ENCODE measurements at places on chromosomes 1 and 21.
A peak's percentile ranks its signal among the peaks of the same experiment; 100 is the strongest.

GRCh38 chr1:40936931-40937339, 42.6 kb upstream of the CTPS1 start:
- DNase-seq: no peak

DNA sequence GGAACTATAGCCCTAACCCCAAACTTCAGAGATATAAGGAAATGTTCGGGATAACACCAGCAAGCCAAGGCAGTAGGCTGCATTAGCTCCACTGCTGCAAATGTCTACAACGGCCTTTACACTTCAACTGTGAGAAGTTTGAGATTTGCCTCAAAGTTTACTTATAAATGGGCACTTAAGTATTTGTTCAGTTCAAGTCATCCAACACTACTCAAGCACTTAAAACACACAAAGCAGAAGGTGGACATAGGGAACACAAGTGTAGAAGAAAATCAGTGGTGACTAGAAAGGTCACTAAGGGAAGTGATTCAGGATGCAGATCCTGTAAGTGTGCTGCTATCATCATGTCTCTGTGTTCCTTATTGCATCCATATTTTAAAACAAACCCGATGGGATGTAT, 220.6 kb downstream of the SLC45A1 start:
- DNase-seq: no peak

GRCh38 chr1:41387667-41388091, 26.4 kb downstream of the FOXO6 start:
- peak; percentile 86 for DNase-seq

- no peak for DNase-seq
These were observed 92.9 kb downstream of the SNRPE start for GRCh38 chr1:203954293-203954692.

DNA sequence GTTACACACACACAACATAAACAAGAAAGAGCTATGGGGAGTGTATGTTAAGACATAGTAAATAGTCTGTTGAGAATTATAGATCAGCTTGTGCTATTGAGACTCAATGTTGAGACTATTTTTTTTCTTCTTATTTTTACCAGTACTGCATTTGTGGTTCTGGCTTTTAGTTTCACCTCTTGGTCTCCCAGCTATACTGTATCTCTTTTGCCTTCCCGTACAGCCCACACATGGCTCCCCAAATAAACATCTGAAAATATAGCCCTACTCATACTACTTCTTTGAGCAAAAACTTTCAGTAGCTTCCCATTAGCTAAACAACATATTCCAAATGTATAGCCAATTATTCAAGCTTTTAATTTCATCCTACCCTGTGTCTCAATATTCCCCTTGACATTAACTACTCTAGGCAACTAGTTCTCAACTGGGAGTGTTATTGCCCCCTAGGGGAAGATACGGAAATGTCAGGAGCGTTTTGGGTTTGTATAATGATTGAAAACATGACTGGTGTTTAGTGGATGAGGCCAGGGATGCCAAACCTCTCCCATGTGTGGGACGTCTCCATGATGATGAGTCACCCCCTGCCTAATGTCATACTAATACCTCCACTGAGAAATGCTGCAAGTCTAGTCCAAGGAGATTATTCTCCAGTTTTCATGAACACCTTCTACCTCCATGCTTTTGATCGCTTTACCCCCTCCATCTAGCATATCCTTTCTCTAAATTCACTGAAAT, 6.8 kb downstream of the RPE65 start:
- peak; percentile 47 for DNase-seq

DNA sequence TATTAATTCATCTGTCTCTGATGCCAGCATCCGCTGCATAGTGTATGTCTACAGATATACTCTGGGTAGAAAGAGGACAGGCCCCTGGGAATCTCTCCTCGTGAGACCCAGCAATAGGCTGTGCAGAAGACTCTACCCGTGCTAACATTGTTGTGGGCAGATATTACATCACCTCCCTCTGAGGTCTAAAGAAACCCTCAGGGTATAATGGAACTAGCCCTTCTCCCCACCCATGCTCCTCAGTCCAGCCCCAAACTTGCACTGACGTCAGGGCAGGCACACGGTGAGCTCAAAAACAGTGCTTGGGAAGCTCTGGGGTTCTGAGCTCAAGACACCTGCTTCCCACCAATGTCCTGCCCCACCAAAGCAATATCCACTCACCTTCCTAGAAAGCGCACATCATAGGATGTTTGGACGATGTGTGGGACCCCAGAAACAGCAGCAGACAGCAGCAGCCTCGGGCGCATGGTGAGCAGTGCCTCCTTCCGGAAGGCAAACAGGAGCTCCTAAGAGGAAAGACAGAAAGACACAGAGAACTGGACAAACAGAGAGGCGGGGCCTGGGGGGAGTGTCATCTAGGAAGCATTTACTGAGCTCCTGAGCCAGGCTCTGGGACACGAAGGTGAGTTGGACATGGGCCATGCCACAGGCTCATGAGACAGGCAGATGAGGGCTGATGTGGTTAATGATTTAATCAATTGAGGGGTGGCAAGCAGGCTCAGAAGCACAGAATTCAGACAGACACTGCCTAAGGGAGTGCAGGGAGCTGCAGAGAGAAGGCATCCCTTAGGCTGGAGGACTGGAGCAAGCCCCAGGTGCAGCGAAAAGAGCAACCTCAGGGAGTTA, 4.8 kb downstream of the OVGP1 start:
- DNase-seq: no peak

Measured in D341Med (cell line).